ENCODE measurements at places on chromosomes 5 and 9.

- DNase-seq = no peak
These were observed 198.0 kb upstream of the MVB12B start for GRCh38 chr9:126128494-126129142.

DNA sequence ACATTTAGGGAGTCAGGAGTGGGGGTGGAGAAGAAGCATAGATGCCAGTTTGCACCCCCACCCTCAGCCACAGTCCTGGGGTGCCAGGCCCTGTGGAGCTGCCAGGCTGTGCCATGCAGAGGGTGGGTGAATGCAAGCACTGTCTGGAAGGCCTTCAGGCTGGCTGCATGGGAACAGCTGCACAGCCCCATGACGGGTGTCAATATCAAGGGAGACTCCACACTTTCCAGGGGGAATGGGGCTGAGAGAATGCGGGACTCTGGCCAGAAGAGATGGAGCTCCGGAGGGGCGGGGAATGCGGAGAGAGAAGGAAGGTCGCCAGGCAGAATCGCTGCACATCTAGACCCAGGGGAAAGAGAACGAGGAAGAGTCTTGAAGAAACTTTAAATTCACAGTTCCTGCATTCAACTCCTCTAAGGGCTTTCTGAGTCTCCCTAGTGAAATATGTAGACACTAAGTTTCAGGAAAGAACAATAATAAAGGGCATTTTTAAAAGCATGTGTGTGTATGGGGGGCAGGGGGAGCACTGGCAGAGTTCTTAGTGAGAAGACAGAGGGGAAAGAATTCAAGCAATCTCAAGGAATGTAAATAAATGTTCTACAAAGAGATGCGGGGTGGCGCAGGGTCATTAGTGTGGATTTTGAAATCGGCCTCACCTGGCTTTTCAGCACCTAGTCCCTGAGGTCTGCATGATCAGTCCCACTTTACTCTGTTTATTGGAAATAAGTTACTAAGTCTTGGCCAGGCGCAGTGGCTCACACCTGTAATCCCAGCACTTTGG, 59.1 kb downstream of the BOD1 start:
- DNase-seq = no peak

- no peak for DNase-seq
These were observed 504.7 kb downstream of the CCDC171 start for GRCh38 chr9:16057541-16057940.

- DNase-seq = no peak
These were observed 19.4 kb downstream of the GOLM1 start for GRCh38 chr9:86079865-86080469.

- DNase-seq = no peak
These were observed 53.5 kb downstream of the FBXO38 start for GRCh38 chr5:148437249-148437648.

DNA sequence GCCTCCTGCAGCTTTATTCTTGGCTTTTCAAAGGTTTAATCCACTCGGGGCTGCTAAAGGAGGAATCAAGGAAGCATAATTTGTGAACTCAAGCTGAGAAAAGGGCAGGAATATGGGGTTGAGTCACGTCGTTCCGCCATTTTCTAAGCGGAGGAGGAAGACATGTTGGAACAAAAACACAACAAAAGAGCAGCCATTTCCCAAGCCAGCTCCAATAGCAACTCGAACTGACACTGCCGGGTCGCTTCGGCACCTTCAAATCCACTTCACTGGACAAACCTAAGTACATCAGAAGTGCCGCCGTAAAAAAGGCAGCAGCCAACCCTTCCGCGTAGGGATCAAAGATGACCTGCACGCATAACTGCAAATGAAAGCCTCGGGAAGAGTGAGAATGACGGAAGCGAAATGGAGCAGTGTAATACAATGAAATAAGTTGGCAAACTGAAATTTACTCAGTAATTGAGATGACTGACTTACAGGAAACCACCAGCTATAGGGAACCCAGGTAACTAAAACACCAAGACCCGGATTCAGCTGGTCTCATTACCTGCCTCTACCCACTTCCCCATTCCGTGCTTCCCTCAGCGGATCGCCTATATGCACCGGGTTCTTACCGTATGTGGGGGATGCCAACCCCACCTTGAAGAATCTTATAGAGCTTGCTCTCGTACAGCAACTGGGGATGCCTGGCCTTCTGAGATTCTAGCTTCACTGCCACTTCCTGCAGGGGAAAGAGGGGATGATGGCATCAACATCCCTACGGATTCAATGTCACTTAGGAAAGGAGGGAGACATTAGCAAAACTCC, 1.6 kb downstream of the CSNK1A1 start:
- no peak for DNase-seq

- no peak for DNase-seq
These were observed 352.7 kb downstream of the SPOCK1 start for GRCh38 chr5:137146402-137146890.

DNA sequence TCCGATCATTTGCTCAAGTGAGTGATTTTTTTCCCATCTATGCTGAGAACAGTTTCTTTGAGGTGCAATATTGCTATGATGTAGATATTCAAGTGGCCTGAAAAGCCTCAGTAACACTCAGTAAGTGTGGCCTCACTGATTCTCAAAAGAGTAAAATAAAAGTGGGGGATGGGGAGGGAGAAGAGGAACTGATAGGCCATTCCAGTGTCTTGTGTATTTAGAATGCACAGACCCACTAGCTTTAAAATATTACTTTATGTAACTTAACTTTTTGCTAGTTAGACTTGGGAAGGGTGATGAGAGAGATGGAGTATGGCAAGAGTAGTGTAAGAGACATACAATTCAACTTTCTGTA, 79.5 kb upstream of the ZNF608 start:
- DNase-seq = no peak

DNA sequence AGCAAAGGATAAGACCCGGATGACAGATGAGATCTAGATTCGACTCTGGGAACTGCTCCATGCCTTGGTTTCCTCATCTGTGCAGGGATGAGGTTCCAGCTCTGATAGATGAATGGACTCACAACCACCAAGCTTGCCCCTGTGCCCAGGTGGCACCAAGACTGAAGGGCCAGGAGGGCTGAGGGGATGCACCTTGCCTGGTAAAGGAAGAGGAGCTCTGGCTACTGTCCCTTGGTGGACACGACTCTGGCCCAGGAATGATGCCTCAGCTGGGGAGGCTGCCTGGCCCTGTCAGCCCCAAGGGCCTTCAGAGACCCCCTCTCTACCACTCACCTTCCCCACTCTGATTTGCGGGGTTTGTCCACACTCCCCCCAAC, 24.9 kb upstream of the ANXA6 start:
- DNase-seq = no peak

GRCh38 chr9:4301971-4302427, 2.1 kb upstream of the GLIS3 start:
- DNase-seq = no peak

DNA sequence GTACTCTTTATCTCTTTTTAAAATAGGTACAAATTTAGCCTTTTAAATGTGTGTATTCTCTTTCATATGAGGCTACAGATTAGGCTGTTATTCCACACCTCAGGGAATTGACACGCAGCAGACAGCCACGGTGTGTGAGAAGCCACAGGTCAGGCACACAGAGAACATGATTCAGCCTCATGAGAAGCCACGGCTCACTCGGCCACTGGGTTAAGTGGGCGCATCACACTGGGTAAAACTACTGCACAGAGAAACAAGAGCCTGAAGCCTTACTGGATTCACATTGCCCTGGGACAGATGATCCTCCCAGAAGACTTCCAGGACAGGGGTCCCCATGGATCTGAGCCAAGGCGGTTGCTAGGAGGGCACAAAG, 28.2 kb downstream of the LPCAT1 start:
- DNase-seq = no peak

GRCh38 chr5:149632311-149633251, 51.3 kb downstream of the ARHGEF37 start:
- DNase-seq = no peak

GRCh38 chr9:69771775-69772418, 12.1 kb upstream of the PTAR1 start:
- no peak for DNase-seq

GRCh38 chr9:21443849-21444625, 3.8 kb downstream of the IFNA1 start:
- DNase-seq = no peak

DNA sequence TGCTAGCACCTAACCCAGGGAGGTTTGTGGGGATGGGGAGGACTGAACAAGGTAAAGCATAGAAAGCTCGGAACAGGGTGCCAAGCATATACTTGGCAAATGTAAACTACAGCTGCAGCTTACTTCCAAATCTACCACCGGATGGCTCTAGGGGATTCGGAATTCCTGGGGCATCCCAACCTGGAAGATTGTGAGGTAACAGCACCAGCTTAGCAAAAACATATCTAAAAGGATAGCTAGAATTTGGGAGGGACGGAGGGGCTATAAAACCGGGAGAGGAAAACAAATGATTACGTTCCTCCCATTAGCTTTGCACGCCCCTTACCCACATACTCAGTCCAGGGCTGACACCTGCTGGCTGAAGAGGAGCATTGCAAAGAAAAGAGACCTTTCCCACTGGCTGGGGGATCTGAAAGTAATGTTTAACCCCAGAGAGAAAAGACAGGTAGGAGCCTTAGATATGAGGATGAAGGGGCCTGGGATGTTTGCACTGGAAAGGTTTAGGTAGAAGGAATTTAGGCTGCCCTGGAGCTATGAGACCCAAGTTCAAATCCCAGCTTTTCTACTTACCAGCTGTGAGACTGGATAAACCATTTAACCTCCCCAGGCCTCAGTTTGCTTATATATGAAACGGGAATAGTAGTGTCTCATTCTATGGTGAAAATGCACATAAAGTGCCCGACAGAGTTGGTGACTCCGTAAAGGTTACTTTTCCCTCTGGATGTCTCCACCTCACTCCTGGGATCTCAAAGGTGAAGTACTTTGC, 73.6 kb downstream of the FAM114A2 start:
- DNase-seq = no peak

DNA sequence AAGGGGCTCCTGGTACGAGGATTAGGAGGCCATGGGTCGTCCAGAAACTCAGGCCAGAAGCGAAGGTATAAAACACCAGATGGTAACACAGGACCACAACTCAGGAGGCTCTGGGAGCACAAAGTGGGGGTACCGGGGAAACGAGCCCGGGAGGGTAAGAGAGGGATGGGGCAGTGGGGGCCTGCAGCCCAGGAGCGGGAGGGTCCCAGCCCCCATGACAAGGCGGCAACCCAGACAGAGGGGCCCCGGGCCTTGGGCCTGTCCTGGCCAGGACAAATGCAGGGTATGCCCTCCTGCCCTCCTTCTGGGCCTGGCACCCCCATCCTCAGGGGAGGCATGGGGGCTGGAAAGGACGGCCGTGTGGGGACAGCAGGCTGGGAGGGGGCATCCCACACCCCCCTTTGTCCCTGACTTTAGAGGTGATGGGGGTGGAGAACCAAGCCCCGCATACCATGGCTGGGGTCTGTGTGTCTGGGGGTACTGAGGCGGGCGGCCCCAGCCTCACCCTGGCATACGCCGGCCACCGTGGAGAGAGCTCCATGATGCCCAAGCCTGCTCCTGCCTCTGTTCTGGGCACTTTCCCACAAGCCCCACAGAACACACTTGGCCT, 47.0 kb upstream of the EXOC3 start:
- DNase-seq = no peak

- no peak for DNase-seq
These were observed 101.5 kb upstream of the ARRDC3 start for GRCh38 chr5:91484662-91485061.

DNA sequence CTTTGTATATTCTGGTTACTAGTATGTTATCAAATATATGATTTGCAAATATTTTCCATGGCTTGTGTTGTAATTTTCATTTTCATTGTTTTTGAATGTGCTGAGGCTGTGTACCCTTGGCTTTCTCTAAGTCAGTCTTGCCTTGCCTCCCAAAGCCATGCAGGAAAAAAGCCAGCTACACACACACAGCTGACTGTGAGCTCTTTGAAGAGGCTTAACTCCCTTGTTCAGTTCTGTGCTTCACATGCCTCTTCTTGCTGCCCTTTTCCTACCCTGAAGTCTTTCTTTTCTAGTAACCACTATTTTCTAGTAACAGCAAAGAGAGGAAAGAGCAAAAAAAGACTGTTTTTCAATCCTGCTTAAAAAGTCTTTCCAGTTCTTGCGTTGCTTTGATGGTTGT, 53.9 kb downstream of the KCNN2 start:
- no peak for DNase-seq

Measured in stimulated activated CD8-positive, alpha-beta memory T cell treated with anti-CD3 and anti-CD28 coated beads, Interleukin-15, amount 100 ng/mL, for 24 hours (primary cell).